Heart left ventricle (tissue), 16 donors: ENCODE measurements at places on chromosomes 4 and X. TPM values are rescaled to one million over a fixed set of nuclear protein-coding genes. Genes with fewer than 3 reads are reported as not detected.
A peak's percentile ranks its signal among the peaks of the same experiment; 100 is the strongest.

GRCh38 chrX:40663078-40663740 is 15.8 kb upstream of the CXorf38 start:
- no peak for DNase-seq

DNA sequence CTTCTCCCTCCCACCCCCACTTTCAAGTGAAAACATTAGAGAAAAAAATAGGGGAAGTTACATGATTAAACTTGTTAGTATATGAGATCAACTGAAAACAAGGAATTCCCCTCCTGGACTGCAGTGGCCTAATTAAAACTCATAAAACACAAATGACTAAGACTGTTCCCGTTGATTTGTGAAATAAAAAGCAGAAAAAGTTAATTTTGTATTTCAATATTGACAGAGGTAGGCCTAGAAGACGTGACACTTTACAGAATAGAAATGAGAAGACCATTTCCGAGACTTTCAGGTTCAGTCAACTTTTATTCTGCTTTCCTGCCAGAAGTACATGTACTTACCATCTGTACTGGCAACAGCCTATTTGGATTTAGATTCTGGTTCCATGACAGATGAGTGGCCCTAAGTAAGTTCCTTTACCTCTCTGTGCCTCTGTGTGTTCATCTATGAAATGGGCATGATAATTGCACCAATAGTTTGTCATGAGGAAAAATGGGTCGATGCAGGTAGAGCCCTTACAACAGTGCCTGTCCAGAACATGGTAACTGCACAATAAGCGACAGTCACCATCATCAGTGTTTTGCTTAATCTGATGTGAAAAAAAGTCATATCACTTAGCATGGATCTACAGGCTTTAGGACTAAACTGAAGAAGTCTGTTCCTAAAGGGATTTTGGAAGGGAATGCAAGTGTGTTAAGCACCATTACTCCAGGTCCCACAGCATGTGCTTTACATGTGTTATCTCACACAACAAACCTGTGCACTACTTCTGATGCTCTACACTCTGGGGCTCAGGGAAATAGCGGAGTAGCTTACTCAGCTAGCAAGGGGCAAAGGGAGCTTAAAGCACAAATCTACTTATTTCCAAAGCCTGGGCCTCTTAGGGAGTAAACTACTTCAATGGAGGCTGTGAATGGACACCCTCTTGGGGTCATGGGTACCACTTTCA is 562.3 kb upstream of the DIPK2B start:
- DNase-seq = no peak

DNA sequence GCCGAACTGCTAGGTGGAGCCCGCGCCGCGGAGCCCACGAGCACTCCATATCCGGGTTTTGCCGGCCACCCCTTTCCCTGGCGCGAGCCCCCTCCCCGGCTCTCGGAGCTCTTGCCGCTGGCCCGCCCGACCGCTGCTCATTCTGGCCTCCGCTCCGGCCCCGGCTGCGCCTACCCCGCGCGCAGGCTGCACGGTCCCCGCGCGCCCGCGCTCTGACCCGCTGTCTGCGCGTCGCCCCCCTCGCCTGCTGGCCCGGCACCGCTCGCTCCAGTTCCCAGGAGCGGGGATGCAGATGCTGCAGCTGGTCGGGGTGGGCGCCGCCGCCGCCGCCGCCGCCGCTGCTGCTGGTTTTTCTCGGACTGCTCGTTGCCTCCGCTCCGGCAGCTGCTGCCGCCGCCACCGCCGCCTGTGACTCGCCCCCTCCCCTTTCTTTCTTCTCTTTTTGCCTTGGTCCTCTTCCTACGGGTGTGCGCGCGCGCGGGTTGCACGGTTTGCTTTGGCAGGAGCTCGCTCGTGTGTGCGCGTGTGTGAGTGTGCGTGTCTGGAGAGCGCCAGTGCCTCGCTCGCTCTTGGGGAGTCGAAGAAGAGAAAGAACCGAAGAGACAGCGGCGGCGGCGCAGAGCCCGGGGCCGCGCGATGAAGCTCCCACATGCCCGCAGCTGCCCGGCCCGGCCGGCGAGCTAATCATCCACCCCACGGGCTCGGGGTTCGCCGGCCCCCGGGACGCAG is at the start of gene ADGRL3:
Gene ADGRL3 (plus strand): TSS at position 140 of the 729 bp plus-strand sequence.
- DNase-seq = peak; percentile 45

DNA sequence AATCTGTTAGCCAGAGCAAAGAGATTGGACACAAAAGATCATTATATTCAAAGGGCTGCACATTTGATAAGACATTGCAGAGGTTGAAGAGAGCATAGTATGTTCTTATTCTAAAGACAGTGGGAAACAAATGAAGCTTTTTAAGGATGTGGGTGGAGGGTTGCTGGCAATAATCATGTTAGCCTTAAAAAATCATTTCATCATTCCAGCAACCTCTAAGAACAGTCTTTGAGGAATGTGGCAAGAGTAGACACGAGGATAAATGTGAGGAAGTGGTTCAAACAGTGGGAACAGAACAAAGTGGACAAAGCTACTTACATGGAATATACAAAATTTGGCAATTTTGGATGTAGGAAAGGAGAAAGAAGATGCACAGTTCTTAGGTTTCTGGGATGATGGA is 167.3 kb upstream of the SPRY1 start:
- DNase-seq = no peak

DNA sequence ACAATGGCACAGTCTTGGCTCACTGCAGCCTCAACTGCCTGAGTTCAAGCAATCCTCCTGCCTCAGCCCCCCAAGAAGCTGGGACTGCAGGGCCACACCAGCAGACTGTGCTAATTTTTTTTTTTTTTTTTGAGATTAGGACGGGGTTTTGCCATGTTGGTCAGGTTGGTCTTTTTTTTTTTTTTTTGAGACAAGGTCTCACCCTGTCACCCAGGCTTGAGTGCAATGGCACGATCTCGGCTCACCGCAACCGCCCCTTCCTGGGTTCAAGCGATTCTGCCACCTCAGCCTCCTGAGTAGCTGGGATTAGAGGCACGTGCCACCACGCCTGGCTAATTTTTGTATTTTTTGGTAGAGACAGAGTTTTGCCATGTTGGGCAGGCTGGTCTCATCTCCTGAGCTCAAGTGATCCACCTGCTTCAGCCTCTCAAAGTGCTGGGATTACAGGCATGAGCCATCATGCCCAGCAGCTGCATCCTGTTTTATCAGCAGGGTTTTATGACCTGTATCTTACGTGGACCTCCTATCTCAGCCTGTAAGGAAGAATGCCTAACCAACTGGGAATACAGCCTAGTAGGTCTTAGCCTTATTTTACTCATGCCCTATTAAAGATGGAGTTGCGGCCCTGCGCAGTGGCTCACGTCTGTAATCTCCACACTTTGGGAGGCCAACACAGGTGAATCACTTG is 13.2 kb upstream of the MRPL1 start:
- no peak for DNase-seq

GRCh38 chrX:72351606-72352334 is 46.1 kb upstream of the CITED1 start:
- DNase-seq = no peak

DNA sequence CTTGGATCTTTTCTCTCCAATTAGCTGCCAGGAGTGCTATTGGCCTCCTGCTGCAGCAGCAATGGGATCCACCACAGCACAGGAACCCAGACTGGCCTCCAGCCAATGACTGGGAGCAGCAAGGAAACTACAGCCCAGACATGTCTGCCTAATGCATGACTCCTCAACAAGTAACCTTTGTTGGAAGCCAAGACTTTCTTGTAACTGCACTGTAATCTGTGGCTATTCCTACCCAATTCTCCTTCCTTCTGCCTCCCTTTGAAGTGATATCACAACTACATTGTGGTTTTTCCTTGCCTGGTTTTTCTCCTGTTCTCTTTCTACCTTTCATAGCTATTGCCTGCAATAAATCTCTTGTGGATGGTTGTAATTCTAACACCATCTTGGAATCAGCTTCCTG is 39.8 kb downstream of the SNCA start:
- DNase-seq = peak; percentile 31

DNA sequence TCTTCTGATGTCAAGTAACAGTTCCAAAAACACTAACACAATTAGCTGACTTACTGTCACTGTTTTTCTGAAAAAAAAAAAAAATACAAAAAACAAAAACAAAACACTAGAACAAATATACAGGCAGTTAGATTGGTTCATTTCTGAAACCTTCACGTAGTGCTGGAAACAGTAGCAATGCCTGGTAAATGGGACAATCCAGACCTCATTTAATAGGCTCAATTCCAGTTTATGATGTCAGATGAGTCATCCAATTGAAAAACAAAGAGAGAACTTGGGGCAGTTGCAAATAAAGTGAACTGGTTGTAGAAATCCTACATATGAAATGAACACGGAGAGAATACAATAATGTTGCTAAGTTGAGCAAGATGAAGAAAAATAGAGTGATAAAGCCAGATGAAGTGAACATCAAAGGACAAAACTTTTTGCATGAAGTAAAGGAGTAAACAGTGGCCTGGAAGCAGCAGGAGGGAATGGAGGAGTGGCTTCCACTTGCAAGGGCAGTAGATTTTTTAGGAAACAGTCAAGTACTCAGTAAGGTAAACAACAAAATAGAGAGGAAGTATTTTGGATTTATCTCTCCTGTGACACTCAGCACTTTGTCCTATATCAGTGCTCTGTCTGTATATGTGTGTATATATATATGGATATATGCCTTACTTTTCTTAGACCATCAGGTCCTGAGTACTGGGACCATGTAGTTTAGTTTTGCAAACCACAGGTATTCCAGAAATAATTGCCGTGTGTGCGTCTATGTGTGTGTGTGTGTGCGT is 39.3 kb upstream of the MAGEA10 start:
- no peak for DNase-seq

DNA sequence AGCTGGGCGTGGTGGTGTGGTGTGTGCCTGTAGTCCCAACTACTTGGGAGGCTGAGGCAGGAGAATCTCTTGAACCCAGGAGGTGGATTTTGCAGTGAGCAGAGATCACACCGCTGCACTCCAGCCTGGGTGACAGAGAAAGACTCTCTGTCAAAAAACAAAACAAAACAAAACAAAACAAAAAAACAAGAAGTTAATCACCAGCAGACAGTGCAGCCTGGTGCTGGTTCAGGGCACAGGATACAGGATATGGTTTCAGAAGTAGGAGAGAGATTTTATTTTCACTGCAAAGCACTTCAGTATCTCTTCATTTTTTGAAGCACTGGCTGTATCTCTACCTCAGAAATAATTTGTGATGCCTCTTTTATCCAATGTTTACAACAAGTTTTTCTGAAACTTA is 1222.9 kb upstream of the PRKX start:
- DNase-seq = no peak

- no peak for DNase-seq
These were observed 201.1 kb downstream of the OPHN1 start for GRCh38 chrX:68232206-68232605.

- no peak for DNase-seq
These were observed 135.2 kb upstream of the MAMLD1 start for GRCh38 chrX:150227873-150228410.

DNA sequence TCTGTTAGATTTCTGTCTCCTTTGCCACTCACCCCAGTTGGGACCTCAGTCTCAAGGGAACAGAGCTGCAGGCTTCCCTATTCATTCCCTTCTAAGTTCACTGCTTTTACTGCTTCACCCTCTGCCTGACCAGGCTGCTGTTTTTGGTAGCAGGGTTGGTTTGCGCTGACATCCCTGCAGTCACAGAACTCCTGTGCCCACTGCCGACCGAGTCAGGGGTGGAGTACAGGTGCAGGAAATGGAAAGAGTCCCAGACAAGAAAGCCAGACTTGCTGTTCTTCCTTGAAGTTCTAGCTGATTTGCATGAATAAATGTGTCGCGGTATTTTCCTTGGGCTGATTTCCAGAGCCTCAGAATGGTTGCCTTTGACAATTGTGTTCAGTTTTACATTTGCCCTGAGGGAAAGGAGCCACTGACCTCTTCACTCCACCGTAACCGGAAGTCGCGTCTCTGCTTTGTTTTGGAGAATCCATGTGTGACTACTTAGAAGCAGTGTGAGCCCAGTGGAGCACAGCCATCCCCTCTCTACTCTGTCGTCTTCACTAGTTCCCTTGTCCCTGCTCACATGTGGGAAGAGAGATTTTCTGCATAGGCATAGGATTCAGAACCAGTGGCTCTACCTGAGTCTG is 84.8 kb downstream of the TNIP2 start:
- DNase-seq = no peak

GRCh38 chr4:8272472-8273428 is 3.2 kb downstream of the HTRA3 start:
- peak; percentile 67 for DNase-seq

DNA sequence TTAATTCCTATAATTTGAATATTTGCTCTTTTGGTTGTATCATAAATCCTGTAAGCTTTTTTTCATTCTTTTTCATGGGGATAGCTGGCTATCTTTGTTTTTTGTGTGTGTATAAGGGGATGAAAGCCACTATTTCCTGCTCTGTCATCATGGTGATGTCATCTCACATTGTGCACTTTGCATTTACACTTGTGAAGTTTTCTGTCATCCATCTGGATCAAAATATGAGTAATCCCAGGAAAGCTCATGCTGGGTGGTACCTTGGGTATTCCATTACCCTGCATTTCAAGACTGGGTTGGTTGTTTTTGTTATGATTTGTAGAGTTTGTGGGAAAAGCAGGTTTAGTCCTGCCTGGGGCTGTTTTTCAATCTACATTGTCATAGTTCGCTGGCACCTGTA is 367.3 kb downstream of the CHIC1 start:
- no peak for DNase-seq

DNA sequence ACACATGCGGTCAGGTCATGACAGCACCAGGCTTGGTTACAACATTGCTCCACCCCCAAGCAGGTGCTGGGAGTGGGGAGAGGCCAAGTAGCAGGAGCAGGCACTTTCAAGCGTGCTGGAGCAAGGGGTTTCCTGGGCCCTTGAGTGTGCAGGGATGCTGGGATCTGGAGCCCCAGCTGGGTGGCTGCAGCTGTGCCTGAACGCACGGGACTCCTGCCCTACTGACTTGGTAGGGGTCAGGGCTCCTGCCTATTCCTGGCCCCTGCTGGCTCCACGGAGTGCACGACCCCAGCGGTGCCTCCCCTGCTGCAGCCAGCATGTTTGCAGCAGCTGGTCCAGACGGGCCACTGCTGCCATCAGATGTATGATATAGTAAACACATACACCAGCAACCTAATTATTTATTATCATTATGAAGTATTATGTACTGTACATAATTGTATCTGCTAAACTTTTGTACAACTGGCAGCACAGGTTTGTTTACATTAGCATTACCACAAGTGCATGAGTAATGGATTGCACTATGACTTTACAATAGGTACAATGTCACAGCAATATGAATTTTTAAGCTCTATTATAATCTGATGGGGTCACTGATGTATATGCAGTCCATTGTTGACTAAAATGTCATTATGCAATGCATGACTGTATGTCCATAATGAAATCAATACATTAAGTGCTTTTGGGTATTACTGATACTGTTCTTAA is 620.6 kb downstream of the RAPGEF2 start:
- DNase-seq = no peak

Gene TMPRSS11B
- total RNA-seq = not detected

Gene DIAPH2
- 18.8 TPM for total RNA-seq

Gene GAGE12H
- not detected for total RNA-seq

Gene NIPAL1
- 0.06 TPM for total RNA-seq

Gene GAGE1
- not detected for total RNA-seq

Gene PPP1R2C
- not detected for total RNA-seq

Gene IL15
- total RNA-seq = 4.5 TPM

Gene CA5B
- total RNA-seq = 5.6 TPM

Gene NMU
- total RNA-seq = 2.0 TPM

Gene PAPSS1
- 12.9 TPM for total RNA-seq

Gene GPR101
- total RNA-seq = not detected

Gene RAB39B
- 0.77 TPM for total RNA-seq

Gene SMARCA1
- total RNA-seq = 30.8 TPM

Gene PPARGC1A
- 103 TPM for total RNA-seq
